Occipital lobe (tissue), 3 donors: ENCODE measurements at places on chromosomes 16 and 17. TPM values are rescaled to one million over a fixed set of nuclear protein-coding genes. Genes with fewer than 3 reads are reported as not detected.
A peak's percentile ranks its signal among the peaks of the same experiment; 100 is the strongest.

SMURF2 gene
- 78.5 TPM for total RNA-seq

- no peak for DNase-seq
These were observed 1.9 kb downstream of the NTN3 start for GRCh38 chr16:2472885-2473445.

DNA sequence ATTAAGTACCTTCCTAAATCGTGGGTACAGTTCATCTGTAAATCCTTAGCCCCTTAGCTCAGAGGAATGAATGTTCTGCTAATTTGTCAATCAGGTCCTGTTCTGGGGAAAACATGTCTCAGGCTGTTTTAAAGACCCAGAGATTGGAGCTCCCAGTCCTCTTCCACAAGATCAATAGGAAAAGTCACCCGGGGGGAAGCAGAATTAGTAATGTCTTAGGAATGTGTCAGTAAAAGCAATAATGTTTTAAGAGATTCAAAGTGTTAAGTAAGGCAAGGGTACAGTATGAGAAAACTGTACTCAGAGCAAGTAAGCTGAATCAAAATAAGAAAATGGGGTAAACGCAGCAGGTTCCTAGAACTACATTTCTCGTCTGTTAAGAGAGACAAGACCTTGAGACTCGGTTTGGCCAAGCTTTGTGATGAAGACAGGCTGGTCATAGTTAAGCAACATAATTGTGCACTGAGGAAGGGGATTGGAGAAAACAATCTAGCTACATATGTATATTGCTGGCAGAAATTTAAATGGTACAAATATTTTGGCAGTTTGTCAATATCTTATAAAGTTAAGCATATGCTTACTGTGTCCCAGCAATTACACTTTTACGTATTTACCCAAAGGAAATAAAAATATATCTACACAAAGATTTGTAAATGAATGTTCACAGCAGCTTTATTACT lies 192.9 kb upstream of the C17orf78 start:
- DNase-seq = no peak

DNA sequence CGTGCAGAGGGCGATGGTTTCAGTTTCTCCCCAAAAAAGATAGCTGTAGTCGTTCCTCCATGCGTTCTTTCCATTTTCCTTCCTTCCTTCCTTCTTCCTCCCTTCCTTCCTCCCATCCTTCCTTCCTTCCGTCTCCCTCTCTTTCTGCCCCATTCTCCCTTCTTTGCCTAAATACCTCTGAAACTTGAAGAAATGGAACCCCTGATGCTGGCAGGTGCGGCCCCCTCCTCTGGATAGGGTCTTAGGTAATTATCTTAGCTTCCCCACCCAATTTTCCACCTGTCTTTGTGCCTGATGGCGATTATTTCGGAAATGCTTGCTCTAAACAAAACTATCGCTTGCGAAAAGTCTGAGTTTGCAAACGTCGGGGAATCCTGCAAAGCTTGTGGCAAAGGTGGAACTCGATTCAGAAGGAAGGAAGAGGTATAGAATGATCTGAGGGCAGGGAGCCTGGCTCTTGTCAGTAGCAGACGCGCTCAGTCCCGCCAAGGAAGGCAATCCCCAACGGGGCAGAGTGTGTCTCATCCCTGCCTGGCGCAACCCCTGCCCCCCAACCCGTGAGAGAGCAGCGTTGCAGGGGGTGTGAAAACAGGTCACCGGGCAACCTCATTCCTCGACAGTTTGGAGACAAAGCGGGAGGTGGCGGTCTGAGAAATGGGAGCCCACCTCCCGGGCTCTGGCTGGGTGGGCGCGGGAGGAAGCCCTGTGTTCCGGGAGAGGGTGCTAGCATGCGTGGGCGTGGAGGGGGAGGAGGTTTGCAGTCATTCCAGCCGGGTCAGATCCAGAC lies 2.9 kb upstream of the CBX8 start:
- no peak for DNase-seq

COA3 gene
- total RNA-seq = 61.8 TPM

SCPEP1 gene
- total RNA-seq = 5.6 TPM

- DNase-seq = peak; percentile 54
These were observed 12.6 kb upstream of the ASGR1 start for GRCh38 chr17:7191571-7192270.

- no peak for DNase-seq
These were observed 8.5 kb downstream of the MPG start for GRCh38 chr16:86483-86952.

UTS2R gene
- not detected for total RNA-seq

DNA sequence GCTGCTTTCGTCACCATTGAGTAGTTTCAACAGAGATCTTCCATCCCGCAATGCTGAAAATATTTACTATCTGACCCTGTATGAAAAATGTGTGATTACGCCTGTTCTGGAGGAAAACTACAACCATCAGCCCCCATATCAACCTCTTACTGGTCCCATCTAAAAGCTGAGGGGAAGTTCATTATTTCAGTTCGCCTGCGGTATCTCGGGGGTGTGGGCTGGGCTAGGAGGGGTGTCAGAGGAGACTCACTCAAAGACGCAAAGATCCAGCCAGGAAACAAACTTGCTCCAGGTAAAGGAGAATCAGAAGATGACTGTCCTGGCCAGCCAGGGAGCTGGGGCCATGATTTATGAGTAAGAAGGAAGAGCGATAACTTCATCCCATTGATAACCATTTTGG lies 13.7 kb downstream of the CACNG1 start:
- DNase-seq = no peak

GRCh38 chr16:35734728-35735402 lies 2275.5 kb downstream of the TP53TG3F start:
- DNase-seq = no peak

DNA sequence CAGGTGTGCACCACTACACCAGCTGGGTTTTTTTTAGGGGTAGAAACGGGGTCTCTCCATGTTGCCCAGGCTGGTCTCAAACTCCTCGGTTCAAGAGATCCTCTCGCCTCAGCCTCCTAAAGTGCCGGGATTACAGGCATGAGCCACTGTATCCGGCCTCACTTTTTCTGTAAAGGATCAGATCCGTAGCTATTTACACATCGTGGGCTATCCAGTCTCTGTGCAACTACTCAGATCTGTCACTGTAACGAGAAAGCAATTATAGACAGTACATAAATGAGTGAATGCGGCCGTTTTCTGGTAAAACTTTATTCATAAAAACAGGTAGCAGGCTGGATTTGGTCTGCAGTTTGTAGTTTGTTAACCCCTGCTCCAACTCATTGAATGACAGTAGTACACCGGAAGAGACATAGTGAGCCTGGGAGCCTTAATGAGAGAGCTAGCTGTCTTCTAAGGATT lies 44.5 kb downstream of the VMP1 start:
- no peak for DNase-seq

- no peak for DNase-seq
These were observed 4.5 kb downstream of the TRPV2 start for GRCh38 chr17:16419929-16420271.

KRTAP1-5 gene
- total RNA-seq = not detected

DNA sequence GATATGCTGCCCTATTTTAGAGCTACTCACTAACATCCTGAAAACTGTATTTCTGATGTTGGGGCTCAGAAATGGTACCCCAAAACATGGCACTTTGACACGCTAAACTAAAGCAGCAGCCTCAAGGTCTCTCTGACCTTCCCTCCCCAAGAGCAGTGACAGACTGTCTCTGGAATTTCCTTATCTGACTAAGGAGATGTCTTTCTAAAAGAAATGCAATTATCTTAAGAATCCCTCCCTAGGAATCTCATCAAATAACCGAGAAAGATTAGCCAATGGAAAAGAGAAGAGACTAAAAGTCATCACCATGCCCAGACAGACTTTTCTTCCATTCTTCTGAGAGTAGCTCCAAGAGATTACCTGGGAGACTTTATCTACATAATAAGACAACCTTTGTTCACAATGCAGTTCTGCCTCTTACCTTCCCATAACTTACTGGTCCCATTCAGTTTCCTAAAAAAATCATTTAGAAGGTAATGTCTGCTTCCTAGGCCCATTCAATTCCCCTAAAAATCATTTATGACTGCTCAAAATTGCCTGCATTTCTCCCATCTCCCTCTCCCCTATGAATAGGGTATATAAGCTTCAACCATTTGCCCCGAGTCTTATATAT lies 123.9 kb downstream of the CPPED1 start:
- no peak for DNase-seq

DNA sequence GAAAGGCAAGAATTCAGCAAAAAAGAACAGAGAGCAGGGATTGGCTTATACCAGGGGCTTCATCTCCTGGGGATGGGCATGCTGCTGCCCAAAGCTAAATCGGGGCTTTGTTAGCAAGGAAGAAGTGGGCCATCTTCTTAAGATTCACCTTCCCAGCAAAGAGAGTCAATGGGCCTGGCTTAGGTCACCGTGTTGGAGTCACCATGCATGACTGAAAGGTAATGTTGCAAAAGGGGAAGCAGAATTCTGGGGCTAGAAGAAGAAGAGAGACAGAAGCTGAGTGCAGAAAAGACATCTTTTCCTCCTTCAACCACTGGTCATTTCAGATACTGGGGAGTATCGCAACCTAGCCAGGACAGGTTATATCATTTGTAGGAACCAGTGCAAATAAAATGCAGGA lies 76.3 kb upstream of the KIFC3 start:
- DNase-seq = no peak

DNA sequence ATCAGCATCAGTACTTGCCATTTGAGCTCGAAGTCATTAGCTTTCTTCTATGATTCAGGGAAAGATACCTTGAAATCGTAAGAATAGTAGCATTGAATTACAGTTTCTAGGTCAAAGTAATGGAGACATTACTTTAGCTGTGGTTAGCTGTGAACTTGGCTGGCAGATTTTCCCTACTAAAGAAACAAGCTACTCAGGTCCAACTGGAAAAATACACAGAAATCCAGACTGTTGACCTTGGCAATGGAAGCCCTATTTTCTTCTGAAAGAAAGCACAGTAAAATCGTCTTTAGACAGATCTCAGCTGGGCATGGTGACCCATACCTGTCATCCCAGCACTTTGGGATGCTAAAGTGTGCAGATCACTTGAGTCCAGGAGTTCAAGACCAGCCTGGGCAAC lies 13.4 kb upstream of the DNAJA2 start:
- no peak for DNase-seq

DNA sequence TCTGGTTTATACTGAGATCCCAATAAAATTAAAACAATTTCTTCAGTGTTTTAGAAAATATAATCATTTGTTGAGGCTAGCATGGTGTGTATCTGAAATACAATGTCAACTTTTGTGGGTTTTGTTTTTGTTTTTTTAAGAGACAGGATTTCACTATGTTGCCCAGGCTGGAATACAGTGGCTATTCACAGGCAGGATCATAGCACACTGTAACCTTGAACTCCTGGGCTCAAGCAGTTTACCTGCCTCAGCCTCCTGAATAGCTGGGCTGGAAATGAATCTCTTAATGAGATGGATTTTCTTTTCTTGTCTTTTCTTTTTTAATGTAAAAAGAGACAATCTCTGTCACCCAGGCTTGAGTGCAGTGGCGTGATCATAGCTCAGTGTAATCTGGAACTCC lies 12.1 kb downstream of the DDX42 start:
- no peak for DNase-seq

COPZ2 gene
- 1.7 TPM for total RNA-seq

NBR1 gene
- 64.3 TPM for total RNA-seq

GRCh38 chr17:28724500-28725165 lies 1.4 kb downstream of the TLCD1 start:
- DNase-seq = no peak

DNA sequence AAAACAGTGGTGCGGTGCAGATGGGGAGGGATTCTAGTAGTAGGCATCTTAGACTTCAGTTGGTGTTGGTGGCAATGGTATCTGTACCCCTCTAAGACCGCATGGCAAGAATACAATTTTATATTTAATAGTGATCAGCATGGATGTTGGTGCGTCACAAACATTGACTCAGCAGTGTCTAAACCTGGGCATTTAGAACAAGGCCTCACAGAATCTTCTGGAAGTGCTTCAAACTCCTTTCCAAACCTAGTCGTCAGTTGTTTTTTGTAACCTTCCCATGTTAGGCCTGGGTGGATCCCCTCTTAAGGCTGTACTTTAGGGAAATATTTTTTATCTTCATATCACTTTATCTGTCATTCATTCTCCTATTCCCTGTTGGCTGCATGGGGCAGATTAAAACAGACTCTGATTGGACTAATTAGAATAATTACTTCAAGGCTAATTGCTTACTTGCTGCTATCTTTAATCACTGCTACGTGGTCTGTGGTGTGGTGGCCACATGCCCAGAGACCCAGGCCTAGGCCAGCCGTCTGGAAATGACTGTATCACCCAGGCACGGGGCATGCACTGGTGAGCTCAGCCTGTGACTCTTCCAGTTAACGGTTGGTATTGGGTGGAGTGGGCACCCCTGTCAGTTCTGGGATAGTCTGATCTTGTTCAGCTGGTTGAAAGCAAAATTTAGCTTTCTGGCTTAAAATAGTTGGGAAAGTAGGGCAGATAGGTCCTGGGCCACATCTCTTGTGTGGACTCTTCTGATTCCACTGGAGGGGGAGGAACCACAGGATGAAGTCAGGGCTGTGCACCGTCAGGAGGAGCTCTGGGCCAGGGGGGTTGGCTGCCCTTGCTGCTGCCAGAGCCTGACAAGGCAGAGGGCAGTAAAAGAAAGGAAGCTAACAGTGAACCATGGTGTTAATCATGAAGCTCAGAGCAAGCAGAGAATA lies 4.5 kb downstream of the ALKBH5 start:
- DNase-seq = no peak

PPY gene
- total RNA-seq = not detected

- DNase-seq = no peak
These were observed 25.6 kb upstream of the ABCA10 start for GRCh38 chr17:69254187-69254586.

DNA sequence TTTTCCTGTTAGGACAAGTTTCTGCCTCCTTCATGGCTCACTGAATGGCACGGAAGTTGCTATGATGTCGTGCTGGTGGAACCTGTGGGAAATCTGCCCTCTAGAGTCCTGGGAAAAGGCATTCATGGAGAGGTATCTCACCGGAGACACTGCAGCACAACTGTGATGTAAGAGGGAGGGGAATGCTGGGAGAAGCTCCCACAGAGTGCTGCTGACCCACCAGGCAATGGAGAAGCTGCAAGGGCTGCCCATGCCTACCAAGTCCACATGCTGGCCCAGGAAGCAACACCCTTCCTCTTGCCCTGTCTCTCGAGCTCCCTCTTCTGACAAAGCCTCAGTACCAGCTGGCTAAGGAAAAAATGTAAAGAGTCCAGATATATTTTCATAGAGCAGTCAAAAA lies 45.2 kb upstream of the SLC5A11 start:
- no peak for DNase-seq

GRCh38 chr17:45382226-45382625 lies 50.4 kb downstream of the ARHGAP27 start:
- DNase-seq = no peak

DNA sequence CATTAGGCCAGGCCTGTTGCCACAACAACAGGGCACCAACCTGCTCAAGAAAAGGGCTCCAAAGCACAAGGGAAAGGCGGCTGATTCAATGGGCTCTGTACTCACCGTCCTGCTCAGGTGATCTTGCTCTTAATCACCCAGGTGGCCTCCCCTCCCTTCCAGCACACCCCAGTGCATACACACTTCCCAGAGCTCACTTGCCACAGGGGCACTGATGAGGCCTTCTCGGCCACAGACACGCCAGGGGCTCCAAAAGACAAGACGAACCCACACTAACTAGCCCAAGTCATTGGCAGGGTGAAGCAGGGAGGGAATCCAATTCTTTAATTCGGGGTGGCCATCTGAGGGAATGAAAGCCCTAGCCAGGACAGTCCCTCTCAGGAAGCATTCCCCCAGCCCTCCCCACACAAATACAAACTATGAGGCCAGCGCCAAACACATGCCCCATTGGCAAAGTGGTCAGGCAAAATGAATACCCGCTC lies 1.4 kb downstream of the MYO18A start:
- DNase-seq = peak; percentile 34
